ENCODE measurements at places on chromosomes 11 and 22.

- DNase-seq, result no peak
These were observed 100.4 kb upstream of the DDI1 start for GRCh38 chr11:103936059-103936458.

GRCh38 chr22:35630387-35630793 lies 13.3 kb upstream of the MB start:
- DNase-seq, result no peak

DNA sequence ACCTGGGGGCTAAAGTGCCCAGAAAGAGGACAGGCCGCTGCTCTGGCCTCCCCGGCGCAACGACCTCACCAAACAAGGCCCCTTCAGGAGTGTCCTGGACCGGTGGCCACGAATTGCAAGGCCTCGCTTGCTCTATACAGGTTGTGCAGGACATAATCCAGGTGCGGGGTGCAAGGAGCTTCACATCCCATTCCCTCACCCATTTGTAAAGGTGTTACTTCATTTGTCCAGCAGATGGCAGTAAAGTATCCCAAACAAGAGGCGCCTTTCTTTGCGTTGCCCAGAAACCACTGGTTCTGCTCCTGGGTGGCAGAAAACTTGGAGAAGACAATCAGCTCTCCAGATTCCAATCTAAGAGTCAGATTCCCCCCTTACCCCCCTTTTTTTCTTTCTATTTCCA lies 35.9 kb upstream of the PRDM11 start:
- DNase-seq, result peak; percentile 54

GRCh38 chr11:74449369-74449931 lies 17.9 kb downstream of the KCNE3 start:
- peak; percentile 60 for DNase-seq
